ENCODE measurements at places on chromosomes 6 and 20.

DNA sequence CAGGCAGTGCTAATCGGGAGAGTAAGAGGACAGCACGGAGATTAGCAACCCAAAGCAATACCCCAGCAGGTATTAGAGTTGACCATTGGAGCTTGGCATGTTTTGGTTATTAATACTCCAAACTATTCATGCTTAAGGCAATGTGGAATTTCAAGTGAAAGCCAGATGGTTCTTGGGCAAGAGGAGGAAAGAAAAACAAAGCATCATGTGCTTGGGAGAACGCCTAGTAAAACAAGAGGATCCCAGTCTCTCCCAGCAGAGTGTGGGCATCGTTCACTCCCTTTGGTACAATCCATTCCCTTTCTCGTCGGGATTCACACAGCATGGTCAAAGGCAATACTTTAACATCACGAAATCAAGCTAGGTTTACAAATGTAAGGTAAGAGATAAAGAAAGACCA is 349.8 kb downstream of the PRKN start:
- no peak for DNase-seq

GRCh38 chr6:108873971-108874370 is 25.7 kb downstream of the ARMC2 start:
- no peak for DNase-seq

- DNase-seq, result no peak
These were observed 13.9 kb downstream of the ADISSP start for GRCh38 chr20:3753501-3754275.

- peak; percentile 71 for DNase-seq
These were observed 780 bp downstream of the ARMC12 start for GRCh38 chr6:35737413-35738211.

GRCh38 chr6:17470202-17470937 is 77.0 kb downstream of the CAP2 start:
- no peak for DNase-seq

DNA sequence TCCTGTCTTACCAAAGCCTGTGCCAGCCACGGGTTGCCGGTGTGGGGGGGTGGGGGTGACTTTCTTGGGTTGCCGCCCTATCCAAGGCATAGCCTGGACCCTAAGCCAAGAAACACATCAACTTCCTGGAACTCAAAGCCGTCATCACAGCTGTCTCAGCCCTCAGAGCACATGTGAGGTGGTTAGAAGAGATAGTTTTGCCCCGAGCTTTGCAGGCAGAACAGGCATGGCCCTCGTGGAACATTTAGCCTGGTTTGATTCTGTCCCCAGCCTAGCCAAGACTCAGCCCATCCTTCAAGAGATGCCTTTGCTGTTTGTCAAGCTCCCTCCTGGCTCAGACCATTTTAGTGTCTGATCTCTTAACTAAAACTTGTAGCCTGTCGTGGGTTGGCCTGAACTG is 64.9 kb downstream of the RREB1 start:
- DNase-seq, result no peak

DNA sequence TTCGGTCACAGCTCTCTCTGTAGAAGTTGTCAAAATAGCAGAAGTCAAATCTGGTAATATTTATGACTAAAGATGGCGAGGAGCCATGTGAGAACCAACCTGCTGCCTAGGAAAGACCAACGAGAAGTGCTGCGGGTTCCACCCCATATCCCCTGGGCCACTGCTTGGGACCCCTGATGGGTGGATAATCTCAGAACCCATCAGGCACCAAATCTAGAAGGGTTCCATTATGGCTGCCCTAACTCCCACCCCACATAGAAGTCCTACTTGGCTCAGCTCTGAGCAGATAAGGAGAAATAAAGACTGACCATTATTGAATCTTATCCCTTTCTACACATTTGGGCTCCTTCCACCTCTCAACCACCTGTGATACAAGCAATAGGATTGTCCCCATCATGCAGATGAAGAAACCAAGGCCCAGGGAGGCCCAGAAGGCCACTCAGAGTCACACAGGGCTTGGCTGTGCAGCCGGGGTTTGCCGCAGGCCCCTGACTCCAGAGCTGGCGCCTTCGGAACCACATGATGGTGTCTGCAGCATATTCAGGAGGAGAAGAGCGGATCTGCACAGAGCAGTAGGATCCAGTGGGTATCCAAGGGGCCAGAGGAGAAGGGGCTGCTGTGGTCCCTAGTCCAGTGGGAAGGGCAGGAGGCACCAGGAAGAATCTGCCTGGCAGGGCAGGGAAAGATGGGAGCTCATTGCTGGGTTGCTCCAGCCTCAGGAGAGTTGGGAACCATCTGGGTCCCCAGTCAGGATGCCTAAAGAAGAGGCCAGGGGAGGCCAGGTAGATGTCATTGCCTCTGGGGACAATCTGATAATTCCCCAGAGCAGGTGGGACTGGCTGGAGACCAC is 9.6 kb upstream of the PCMTD2 start:
- DNase-seq, result no peak

DNA sequence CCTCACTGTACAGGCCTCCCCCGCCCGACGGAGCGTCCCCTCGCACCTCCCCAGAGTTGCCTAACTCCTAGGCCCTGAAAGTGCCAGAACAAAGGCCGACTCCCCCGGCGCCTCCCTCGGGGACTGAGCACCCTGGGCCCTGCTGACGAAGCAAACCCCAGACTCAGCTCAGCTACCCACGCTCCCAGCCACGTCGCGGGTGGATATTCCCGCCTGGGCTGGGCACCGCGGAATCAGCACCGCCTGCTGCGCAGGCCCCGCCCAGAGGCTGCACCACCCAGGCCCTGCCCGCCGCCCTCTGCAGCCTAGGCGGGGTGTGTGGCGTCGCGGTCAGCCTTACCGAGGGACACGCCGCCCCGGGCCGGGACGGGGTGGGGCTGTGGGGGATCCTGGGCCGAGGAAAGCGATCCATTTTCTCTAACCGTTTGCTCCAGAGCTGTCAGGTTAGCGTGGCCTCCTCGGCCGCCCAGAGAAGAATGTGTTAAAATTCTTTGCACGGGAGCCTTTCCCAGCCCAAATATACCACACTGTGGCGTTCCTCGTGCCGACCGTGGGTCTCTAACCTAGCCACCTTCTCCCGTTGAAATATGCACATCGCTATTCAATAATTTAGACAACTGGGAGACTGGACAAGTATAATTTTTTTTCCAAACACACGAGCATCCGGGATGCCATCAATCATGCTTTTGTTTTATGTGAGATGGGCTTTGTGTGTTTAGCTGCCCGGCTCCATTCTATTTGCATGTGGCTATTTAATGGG is 31.4 kb downstream of the TFAP2A start:
- DNase-seq, result no peak

DNA sequence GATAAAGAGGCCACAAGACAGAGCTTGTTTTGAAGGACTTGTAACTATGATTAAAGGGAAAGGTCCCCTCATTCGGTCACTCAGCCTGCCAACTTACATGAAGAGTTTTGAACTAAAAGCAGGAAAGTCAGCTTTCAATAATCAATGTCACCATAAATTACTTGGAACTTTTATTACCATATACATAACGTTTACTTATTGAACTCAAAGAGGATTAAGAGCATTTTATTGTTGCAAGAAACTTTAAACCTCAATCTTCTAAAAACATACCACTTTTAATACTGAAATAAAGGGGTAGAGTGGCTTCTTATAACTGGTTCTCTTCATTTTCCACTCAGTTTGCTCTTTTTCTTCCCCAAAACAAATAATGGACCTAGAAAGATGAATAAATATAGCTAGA is 65.1 kb downstream of the CNKSR3 start:
- DNase-seq, result no peak

GRCh38 chr6:92024110-92024509 is 1395.2 kb downstream of the EPHA7 start:
- no peak for DNase-seq

DNA sequence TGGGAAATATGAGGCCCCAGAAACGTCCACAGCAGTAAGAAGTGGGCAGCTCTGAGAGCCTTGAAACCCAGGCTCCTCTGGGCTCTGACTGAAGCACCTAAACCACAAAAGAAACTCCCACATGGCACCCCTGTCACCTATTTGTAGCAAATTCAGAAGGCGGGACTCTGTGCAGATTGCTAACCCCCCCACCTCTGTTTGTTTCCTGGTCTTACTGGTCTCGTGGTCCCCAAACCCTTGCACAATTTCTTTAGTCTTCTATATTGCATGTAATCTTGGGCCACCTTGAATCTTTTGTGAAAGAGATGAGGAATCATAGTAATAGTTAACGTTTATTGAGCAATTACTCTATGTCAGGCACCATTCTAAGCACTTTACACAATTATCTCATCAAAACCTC is 154.3 kb downstream of the PREX1 start:
- no peak for DNase-seq

DNA sequence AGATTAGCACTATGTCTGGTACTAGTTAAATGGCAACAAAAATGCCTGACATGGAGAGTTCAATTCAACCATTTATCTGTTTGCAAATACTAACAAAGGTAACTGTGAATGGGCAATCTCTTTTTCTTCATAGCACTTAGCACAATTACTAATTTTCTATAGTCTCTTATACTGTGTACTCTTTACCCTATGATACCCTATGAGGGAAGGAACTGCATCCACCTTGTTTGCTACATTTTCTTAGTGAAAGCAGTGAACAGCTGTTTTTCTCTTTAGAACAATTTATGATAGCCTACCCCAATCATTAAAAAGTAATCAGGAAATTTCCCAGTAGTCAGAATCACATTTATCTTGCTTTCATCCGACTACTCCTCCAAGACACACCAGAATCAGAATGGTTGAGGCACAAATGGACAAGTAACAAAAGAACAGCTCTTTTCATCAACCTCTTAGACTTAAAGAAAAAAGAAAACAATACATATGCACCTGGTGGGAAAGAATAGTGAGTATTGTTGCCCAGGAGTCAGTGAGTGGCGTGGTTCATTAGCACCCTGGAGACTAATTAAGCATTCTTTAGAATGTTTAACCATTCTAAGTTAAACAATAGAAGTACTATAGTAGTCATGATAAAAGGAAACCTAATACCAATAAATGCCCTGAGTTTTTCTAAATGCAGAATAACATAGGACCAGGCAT is 16.7 kb downstream of the ZNF292 start:
- DNase-seq, result no peak

GRCh38 chr20:41032271-41032670 is 3.6 kb downstream of the TOP1 start:
- no peak for DNase-seq

DNA sequence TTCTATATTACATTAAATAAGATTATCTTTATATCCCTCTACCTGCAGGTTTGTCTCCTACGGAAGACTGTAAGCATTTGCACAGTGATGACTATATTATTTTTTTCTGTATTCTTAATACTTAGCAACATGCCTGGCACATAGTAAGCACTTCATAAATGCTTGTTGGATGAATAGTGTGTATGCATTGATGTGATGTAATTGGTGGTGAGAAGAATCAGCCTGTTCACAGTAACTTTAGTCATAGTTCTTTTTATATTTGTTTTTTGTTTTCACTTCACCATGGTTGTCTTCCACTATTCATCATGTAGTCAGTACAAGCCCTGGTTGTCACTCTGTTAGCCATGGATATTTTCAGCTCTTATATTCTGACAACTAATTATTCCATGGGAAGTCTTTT is 184.0 kb upstream of the FLRT3 start:
- no peak for DNase-seq

GRCh38 chr6:49790341-49790740 is 3.3 kb upstream of the PGK2 start:
- no peak for DNase-seq

DNA sequence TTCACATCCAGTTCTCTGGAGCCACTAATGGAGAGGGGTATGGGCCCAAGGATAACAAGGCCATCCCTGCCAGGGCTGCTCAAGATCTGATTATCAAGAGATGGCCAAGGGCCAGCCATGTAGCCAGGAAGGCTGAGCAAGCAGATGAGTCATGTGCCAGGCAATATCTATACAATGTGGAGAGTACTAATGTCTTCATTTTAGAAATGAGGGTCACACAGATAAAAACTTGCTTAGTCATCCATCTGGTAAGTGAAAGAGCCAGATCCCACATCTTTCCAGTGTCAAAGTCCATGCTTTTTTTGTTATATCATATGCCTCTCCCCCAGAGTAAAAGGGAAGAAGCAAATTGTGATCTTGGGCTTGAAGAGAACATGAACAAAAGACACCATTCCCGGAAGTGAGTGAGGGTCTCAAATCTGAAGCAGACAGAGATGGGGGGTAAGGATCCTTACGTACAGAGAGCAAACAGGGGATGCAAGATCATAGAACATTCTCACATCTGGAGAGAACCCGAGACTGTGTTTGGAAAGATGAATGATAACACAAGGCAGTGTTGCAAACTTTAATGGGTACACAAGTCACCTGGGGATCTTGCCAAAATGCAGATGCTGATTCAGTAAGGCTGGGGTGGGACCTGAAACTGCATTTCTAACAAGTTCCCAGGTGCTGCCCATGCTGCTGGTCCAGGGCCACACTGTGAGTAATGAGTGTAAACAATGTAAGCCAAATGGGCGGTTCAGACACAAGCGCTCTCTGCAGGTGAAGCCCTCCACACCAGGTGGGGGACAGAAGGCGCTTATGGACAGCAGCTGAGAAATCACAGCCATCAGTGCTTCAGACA is 20.0 kb upstream of the GSTA3 start:
- DNase-seq, result no peak

GRCh38 chr6:134707342-134708031 is 242.4 kb downstream of the ALDH8A1 start:
- no peak for DNase-seq

DNA sequence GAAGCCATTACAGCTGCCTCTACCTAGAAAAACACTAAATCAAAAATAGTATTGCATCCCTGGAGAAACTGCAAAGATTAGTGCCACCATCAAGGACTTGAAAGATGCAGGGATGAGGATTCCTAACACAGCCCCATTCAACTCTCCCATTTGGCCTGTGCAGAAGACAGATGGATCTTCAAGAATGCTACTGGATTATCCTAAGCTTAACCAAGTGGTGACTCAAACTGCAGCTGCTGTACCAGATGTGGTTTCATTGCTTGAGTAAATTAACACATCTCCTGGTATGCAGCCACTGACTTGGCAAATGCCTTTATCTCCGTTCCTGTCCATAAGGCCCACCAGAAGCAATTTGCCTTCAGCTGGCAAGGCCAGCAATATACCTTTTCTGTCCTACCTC is 117.4 kb downstream of the TBC1D32 start:
- DNase-seq, result no peak

GRCh38 chr6:85047818-85048217 is 283.4 kb upstream of the TBX18 start:
- no peak for DNase-seq

- DNase-seq, result peak; percentile 66
These were observed 21.1 kb downstream of the RAET1L start for GRCh38 chr6:150004101-150004782.

GRCh38 chr6:137610702-137611101 is 116.5 kb upstream of the OLIG3 start:
- no peak for DNase-seq

- DNase-seq, result no peak
These were observed 15.7 kb upstream of the CD93 start for GRCh38 chr20:23101696-23102406.

- DNase-seq, result peak; percentile 45
These were observed 2.6 kb downstream of the UBE2V1 start for GRCh38 chr20:50110141-50111047.

DNA sequence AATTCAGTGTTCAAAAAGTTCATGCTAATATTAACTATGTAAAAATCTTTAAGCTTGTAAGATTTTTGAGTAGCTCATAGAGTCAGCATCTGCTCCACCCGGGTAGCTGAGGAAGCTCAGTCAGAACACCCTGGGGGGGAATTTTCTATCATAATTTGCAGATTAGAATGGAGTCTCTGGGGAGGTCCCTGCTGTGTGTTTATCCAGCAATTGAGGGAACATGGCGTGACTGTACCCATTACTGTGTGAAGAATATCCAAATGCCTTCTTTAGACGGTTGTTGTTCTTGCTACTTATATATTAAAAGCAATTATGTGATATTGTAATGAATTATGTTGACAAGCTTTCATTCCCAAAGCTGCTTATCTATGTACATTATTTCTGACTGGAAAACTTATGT is 64.8 kb downstream of the AIG1 start:
- no peak for DNase-seq
